ENCODE measurements at places on chromosomes 5 and 9.

DNA sequence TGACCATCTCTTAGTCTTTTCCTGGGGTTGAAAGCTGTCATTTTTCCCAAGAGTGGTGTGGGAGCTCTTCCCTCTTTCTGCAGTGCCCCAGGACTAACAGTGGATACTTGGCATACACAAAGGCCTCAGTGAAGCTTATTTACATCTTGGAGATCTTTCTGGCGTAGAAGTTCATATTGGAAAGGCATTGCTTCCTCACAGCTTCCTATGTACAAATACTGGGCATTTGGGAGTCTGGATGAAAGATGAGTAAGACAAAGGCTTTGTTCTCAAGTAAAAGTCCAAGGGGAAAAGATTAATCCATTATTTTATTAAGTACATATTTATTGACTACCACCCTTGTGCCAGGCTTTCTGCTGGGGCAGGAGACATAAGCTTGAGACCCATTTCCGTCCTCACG, 22.0 kb downstream of the MAP3K1 start:
- DNase-seq: no peak

DNA sequence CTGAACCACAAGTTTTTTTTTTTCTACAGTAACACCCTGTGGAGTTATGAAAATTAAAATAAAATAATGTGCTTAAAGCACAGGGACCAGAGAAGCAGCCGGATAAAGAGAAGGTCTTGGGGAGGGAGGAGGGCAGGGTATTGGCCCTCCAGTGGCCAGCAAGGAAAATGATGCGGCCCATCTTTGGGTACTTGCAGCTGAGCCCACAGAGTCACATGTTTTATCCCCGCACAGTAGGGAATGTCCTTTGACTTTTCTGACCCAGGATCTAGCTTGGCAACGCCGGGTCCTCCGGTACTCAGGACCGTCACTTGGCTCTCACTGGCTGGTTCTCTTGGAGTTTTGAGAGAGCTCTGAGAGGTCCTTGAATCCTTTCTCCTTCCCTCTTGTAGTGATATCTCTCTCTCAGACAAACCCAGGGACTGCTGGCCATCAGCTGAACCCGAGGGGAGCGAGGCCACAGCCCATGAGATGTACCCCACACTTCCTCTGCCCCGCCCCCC, 35.3 kb upstream of the HSPA9 start:
- DNase-seq: no peak

- DNase-seq: no peak
These were observed 53.8 kb upstream of the KLF9 start for GRCh38 chr9:70468291-70468690.

- no peak for DNase-seq
These were observed 80.3 kb downstream of the RCL1 start for GRCh38 chr9:4873066-4873465.

DNA sequence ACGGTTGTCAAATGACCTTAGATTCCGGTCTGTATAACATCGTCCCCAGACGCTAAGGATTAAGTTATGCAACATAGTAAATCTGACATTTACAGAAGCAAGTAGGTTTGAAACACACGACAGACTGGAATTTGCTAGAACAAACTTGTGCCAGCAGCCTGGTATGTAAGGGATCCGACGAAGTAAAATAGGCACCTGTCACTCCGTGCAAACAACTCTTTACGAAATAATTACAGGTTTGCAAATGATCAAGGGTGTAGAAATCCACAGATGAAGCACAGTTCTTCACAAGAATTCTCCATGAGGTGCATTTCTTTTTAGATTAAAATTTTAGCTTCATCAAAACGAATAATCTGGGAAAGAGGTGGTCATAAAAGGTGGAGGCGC, 508 bp downstream of the MOCS2 start:
- no peak for DNase-seq

DNA sequence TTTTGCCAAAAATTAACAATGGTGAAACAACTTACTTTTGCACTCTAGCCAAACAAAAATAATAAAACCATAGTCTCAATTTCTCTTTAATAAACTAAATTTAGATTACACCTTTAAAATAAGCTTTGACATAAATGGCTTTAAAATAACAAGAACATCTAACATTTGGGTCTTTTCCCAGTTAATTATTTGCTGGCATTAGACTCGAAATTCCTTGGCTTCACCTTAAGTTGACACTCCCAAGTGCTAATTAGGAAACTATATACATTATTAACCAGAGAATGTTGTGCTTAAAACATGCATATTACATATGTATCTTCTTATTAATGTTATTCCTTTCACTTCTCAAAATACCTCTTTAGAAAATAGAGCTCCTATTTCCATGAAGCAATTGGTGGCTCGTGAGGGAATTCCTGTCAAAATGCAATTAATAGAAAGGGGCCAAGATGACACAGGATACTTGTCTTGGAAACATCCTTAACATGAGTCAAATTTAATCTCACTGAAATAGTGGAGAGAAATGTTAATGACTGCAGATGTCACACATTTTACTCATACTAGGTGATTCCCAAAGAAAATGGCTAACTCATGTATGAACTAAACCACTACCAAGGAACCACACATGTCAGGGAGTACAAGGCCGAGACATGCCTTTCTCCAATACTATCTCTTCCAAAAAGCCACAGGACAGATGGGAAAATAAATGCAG, 932.9 kb upstream of the DMAC1 start:
- DNase-seq: no peak

DNA sequence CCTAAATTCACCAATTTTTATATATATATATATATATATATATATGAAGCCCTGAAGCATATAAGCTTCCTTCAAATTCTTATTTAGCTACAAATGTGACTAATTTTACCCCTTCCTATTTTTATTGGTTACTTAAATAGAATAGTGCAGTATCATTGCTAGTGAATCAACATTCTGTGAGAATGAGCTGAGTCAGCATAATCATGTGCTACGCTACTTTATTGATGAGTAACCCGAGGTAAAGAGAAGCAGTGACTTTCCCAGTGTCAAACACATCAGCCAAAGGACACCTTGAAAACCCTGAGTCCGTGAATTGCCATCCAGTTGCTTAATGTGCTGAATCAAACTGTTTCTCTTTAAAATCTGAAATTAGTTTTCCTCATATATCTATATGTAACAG, 546.2 kb downstream of the DMRTA1 start:
- no peak for DNase-seq

DNA sequence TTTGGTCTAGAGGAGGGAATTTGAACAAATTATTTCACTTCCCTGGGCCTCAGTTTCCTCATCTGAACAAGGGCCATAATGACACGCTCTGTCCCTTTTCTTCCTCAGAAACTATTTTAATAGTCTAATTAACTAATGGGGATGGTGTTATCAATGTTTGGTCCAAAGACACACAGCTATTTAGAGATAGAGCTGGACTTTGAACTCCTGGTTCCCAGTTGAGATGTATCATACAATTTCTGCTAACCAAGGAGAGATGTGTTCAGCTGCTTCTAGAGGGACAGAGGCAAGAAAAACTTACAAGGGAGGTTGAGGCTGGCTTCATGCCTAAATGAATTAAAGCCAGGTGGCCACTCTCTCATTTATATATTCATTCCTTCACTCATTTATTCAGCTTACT, 90.6 kb upstream of the CLINT1 start:
- no peak for DNase-seq

DNA sequence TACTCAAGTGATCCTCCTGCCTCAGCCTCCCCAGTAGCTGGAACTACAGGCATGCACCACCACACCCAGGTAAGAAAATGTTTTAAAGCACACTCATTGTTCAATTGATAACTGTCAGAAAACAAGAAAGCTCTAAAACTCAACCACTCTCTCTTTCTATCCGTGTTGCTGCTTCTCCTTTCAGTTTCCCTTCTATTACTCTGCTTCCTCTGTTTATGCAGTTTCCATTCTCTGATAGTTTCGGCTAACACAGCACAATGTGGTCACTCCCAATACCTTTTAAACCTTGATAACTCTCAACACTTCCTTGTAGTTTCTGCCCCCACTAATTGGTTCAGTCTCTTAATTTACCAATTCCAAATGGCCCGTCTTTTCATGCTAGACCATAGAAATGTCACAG, 59.2 kb upstream of the NR4A3 start:
- DNase-seq: no peak

GRCh38 chr9:81729135-81729534, 39.8 kb upstream of the TLE1 start:
- no peak for DNase-seq

GRCh38 chr9:112337547-112337946, 4.1 kb upstream of the PTBP3 start:
- no peak for DNase-seq

GRCh38 chr5:171505473-171506043, 86.1 kb downstream of the FGF18 start:
- no peak for DNase-seq

GRCh38 chr5:55463613-55464012, 71.2 kb downstream of the PLPP1 start:
- DNase-seq: no peak

GRCh38 chr5:80782626-80783025, 127.8 kb upstream of the DHFR start:
- DNase-seq: no peak
